ENCODE measurements at places on chromosomes 13 and 19.

GRCh38 chr13:46896341-46897137 lies at the start of gene HTR2A:
HTR2A (minus strand) TSS chr13:46897053; CDS start chr13:46895906, 1,147 bp downstream.
- DNase-seq: no peak

GRCh38 chr19:410243-410781 lies 1.4 kb upstream of the C2CD4C start:
- no peak for DNase-seq

DNA sequence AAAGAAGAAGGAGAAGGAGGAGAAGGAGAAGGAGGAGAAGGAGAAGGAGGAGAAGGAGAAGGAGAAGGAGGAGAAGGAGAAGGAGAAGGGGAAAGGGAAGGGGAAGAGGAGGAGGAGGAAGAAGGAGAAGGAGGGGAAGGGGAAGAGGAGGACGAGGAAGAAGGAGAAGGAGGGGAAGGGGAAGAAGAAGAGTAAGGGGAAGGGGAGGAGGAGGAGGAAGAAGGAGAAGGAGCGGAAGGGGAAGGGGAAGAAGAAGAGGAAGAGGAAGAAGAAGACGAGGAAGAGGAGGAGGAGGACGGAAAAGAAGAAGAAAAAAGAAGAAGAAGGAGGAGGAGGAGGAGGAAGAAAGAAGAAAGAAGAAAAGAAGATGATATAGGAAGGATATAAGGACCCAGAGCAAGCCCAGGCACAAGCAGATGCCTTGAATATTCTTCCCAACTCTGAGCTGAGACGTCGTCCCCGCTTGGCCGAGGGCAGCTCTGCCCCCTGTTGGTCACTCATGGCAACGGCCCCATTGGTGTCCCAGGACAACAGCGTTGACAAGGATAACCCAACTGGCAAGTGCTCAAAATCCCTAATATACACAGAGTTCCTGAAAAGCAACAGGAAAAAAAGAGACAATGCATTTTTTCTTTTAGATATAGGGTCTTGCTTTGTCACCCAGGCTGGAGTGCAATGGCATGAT lies 30.6 kb upstream of the IGSF23 start:
- DNase-seq: no peak

DNA sequence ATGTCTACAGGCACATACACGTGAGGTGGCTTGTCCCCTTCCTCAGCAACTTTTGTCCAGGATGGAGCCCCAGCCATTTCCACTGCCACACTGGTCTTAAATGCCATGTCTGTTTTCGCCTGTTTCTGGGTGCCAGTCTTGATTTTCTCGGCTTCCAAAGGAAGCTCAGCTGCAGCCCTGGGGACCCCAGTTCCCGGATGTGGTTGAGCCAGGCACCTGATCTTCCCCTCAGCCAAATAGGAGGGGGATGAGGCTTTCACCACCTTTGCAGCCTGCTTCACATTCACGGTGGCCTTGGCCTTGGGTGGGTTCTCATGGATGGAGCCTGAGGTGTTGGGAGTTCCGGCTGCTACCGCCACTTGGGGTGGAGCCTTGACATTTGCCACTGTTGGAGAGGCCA lies 8.7 kb downstream of the IQCN start:
- no peak for DNase-seq

DNA sequence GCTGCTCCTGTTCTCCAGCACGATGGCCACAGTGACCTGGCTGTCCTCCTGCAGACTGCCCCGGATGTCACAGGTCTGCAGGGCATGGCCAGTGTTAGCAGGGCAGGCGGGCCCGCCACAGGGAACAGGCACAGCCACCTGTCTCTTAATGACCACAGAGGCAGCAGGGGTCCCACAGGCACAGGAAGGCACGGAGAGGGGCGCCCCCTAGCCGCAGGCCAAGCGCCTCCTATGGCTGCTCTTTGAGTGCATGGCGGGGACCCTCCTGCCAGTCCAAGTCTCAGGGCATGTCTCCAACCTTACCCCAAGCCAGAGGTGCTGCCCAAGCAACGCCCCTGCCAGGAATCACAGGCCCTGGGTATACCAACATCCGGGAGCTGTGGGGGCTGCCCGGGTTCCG lies 14.1 kb downstream of the IZUMO4 start:
- no peak for DNase-seq

GRCh38 chr19:13005253-13005652 lies 10.0 kb downstream of the NFIX start:
- DNase-seq: no peak

GRCh38 chr13:107835339-107836018 lies 379.9 kb downstream of the LIG4 start:
- DNase-seq: no peak

DNA sequence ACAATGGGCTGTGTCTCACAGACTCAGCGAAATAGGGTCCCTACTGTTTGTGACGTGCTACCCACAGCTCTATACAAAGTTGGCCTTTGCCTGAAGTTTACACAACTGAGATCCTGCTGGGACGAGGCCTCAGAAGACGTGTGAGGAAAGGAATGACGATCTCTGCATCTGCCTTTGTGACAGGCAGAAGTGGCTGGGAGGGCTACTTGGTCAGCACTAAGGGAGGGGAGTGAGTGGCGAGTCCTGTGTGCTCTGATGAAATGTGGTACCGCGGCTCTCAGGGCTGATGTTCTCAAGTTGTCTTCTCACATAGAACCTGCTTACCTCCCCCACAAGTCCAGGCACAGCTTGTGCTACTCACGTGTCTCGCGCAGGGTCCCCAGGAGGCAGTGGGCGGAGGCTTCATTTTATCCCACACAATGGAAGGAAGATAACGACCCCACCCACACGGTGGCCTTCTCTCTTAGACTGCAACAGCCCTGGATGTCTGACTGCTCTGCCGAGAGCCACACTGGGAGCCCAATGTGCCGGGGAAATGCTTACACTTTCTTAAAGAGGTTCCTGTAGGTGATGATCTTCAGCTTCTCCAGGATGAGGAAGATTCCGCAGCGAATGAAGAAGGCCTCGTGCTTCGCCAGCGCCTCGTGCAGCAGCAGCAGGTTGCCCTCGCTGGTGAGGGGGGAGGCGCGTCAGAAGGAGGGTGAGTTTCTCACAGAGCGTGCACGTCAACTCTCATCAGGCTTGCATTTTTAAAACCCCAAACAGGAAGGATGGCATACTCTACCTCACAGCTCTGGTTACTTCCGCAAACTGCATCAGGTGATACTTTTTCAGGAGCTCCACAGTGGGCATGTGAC lies 21.2 kb downstream of the PROZ start:
- DNase-seq: no peak

GRCh38 chr13:39039041-39039440 lies 785 bp downstream of the NHLRC3 start:
- no peak for DNase-seq

DNA sequence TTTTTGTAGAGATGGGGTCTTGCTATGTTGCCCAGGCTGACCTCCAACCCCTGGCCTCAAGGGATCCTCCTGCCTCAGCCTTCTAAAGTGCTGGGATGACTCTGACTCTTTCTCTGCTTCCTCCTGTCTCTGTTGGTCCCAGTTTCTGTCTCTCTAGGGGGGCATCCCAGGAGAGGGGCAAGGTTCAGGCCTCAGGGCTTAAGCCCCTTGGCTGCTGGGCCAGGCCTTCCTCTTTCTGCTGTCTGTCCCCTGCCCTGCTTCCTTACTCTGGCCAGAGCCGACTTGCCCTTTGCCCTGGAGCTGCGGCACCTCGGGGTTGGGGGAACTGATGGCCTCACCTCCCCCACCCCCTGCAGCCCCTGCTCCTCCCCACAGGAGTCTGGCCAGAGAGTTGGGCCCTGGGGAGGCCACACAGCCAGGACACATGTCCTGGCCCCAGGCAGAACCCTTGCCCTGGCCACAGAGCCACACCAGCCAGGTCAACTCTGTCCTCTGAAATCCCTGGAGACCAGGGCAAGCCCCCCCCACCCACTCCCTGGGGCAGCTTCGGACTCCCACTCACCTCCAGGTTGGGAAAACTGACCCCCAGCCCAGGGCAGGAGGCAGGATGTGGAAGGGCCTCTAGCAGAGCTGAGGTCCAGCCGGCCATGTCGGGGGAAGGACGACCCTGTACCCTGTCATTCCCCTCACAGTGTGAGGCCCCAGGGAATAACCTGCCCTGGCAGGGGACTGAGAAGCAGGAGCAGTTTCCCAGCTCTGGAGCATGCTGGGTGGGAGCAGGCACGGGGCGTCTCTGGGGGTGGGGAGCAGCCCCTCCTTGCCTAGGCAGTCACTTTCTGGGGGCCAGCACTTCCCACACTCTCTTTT lies 23.7 kb downstream of the CEBPA start:
- no peak for DNase-seq

DNA sequence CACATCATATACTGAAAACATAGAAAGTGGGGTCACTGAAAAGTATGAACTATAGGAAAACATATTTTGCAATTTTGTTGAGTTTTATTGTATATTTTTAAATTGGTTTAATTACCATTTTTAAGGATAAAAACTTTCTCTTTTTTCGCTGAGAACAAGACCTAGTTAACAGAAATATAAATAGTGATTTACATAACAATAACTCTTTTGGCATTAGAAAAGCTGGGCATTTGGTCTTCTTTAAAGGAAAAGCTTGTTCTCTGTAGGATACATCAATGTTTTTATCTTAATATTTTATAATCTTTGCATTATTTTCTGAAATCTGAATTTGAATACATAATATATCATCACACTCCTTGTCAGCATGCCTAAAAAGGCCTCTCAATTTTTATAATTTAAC lies 47.4 kb upstream of the MYCBP2 start:
- no peak for DNase-seq
